ENCODE measurements at places on chromosomes 6 and 20.

DNA sequence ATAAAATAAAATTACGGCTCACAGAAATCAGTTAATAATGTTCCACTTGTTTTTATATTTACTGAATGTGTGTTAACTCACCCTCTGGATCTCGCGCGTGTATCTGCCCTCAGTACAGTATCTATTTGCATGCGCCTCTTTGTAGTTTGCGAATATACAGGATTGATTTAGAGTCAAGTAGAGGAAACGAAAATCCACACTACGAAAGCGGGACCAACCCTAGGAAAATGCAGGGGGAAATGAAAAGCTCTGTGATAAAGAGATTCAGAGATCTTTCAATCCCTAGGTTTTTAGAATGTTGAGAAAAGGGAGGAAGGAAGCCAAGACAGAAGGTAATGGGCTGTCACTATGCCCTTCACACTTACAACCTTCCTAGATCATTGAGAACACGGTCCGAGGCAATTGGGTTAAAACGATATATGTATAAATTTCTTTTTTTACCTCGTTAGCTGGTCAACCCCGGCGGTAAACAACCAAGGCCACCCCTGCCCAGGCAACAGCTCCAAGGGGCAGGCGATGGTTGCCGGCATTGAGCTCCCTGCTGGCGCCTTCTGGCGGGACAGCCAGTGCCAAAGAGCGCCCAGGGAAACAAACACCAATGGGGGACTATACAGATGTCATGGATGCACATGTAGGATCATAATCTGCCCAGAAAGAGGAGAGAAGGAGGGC lies 792 bp upstream of the FUT9 start:
- no peak for DNase-seq

DNA sequence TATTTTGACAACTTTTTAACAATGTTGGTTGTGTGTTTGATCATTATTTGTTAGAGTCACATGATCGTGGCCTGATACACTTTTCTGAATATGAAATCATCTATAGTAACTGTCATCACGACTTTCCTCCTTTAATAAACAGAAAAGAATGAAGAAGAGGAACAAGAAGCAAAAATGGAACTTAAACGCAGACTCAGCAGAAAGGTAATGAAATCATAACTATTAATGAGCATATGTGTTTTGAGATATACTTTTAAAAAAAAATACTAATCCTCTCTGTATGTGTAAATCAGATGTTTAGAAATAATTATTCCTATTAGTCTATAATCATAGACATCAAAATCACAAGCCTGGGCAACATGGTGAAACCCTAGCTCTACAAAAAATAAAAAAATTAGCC lies 60.1 kb upstream of the LTV1 start:
- DNase-seq, result no peak

GRCh38 chr6:104829183-104829958 lies 30.3 kb downstream of the HACE1 start:
- no peak for DNase-seq

- DNase-seq, result no peak
Observed at GRCh38 chr20:20894753-20895152, 182.3 kb upstream of the RALGAPA2 start.

- DNase-seq, result no peak
Observed at GRCh38 chr6:37845026-37845911, 25.7 kb downstream of the ZFAND3 start.

- DNase-seq, result no peak
Observed at GRCh38 chr6:67870321-67870720, 764.8 kb upstream of the ADGRB3 start.

GRCh38 chr20:16537918-16538317 lies 35.3 kb downstream of the KIF16B start:
- no peak for DNase-seq

- DNase-seq, result no peak
Observed at GRCh38 chr20:31977080-31977479, 9.1 kb downstream of the XKR7 start.

DNA sequence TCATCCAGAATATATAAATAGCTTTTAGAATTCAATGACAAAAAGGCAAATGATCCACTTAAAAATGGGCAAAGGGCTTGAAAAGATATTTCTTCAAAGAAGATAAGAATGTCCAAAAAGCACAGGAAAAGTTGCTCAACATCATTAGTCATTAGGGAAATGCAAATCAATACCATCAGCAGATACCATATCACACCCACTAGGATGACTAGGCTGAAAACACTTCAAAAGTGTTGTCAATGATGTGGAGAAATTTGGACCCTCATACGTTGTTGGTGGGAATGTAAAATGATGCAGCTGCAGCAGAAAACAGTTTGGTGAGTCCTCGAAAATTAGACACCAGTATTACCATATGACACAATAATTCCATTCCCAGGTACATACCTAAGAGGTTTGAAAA lies 303.6 kb upstream of the SLC35B3 start:
- DNase-seq, result no peak

DNA sequence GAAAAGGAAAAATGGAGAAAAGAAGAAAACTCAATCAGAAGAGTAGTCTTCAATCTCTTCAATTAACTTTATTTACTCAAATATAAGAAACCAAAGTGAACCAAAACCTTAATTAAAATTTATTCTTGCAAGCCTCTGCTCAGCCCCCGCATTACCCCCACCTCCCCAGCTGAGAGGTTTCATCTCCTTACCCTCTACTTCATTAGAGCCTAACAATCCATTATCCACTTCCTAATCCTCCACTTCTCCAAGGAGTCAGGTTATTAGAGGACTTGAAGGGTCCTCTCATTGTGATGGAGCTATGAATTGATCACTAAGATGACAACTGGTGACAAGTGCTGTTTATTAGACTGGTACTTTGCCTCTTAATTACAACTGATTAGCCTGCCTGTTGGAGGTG lies 956.5 kb downstream of the TFAP2A start:
- no peak for DNase-seq

GRCh38 chr20:33067806-33068205 lies 11.6 kb upstream of the BPIFB4 start:
- no peak for DNase-seq

- no peak for DNase-seq
Observed at GRCh38 chr6:146886587-146887446, 288.0 kb downstream of the ADGB start.

DNA sequence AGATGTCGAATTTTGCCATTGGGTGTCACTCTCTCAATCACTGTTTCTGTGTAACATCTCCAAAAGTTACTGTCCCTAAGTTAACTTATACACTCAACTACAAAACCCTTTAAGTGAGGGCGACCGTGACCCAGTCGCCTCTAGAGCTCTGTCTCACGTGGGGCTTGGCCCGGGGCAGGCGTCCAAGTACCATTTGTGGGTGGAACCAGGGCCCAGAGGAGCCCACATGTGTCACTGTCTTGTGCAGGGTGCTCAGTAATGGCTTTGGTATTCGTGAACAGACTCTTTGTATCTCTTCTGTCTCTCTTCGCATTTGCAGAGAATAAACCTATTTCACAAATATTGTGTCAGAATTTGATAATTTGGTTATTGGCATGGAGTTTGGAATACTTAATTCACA lies 109.9 kb upstream of the THBS2 start:
- no peak for DNase-seq

- peak; percentile 31 for DNase-seq
Observed at GRCh38 chr6:145247692-145248419, 487.5 kb downstream of the EPM2A start.

- DNase-seq, result no peak
Observed at GRCh38 chr6:45445364-45445748, 67.6 kb upstream of the SUPT3H start.

- peak; percentile 45 for DNase-seq
Observed at GRCh38 chr6:3561725-3562124, 104.9 kb upstream of the SLC22A23 start.

DNA sequence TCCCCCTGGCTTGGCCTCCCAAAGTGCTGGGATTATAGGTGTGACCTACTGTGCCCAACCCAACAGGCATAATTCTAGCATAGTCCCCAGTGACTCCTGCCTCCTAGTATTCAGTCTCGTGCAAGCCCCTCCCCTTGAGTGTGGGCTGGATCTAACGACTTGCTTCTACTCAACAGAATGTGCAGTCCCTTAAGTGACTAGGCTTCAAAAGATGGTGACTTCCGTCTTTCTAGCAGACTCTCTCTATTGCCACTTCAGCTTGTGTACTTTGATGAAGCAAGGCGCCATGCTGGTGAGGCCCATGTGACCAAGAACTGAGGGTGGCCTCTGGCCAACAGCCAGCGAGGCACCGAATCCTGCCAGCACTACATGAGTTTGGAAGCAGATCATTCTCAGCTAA lies 109.6 kb upstream of the TRAF3IP2 start:
- no peak for DNase-seq

DNA sequence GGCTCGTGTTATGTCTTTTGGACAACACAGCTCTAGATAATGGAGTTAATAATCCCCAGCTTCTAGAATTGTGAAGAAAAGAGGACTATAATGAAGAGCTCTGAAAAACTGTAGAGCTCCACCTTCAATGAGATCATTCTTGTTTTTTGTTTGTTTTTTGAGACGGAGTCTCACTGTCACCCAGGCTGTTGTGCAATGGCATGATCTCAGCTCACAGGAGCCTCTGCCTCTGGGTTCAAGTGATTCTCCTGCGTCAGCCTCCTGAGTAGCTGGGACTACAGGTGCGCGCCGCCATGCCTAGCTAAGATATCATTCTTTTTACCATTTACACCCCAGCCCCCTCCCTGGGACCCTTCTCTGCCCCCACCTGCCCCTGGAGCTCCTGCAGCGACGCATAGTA lies 36.6 kb downstream of the ERGIC3 start:
- DNase-seq, result no peak

DNA sequence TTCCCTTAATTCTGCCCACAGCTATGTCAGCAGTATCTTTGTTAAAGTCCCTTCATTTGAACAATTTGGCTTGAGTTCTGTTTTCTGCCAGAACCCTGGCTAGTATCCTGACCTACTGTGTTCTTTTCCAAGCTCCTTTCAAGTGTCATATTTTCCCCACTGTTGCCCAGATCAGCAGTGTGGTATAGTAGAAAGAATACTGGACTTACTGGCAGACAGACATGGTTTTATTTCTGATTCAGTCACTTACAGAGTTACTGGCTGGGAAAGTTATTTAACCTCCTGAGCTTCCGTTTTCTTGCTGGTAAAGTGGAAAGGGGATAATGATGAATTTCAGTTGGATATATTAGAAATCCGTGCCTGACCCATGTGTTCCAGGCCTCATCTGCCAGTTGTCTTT lies 39.8 kb upstream of the RAB23 start:
- DNase-seq, result no peak

- DNase-seq, result no peak
Observed at GRCh38 chr6:100372326-100373091, 92.2 kb downstream of the SIM1 start.

- peak; percentile 41 for DNase-seq
Observed at GRCh38 chr6:130324657-130325056, 41.2 kb upstream of the TMEM200A start.

DNA sequence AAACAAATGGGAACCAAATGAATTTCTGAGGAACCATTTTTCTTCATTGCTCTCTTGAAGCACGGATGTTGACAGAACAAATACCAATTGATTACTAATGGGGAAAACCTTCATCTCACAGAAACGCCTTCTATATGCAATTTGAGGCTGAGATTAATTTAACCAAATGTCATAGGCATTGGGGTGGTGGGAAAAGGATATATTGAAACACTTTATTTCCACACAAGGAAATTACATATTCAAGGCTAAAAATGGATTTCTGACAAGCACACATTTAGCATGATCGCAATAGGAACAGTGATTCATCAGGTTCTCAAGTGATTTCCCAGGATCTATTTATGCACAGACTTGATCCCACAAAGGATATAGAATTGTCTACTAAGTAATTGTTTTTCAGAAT lies 88.9 kb downstream of the COL12A1 start:
- no peak for DNase-seq

- DNase-seq, result no peak
Observed at GRCh38 chr6:142276256-142276655, 25.6 kb upstream of the ADGRG6 start.

GRCh38 chr6:47245745-47246371 lies 63.8 kb downstream of the TNFRSF21 start:
- DNase-seq, result no peak

GRCh38 chr6:93848031-93848742 lies 428.8 kb upstream of the EPHA7 start:
- DNase-seq, result no peak

DNA sequence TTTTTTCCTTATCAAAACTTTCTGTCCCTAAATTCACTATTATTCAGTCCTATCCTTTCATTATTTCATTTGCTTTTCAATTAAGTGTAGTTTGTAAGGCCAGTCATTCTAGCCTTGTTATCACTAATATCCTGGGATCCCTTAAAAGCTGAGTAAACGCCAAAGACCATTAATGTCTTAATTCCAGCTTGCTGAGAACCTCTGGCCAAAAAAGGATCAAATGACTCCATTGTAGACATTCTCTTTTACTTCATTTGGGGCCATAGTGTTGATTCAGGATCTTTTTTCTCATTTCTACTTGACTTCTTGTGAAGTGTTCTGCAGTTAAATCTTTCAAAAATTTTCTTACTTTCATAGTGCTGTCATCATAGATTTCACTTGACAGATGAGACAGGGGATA lies 379.7 kb downstream of the LAMA2 start:
- no peak for DNase-seq

- DNase-seq, result no peak
Observed at GRCh38 chr6:126086560-126086959, 100.2 kb downstream of the TRMT11 start.

GRCh38 chr6:57024775-57025174 lies 21.7 kb upstream of the KIAA1586 start:
- no peak for DNase-seq

DNA sequence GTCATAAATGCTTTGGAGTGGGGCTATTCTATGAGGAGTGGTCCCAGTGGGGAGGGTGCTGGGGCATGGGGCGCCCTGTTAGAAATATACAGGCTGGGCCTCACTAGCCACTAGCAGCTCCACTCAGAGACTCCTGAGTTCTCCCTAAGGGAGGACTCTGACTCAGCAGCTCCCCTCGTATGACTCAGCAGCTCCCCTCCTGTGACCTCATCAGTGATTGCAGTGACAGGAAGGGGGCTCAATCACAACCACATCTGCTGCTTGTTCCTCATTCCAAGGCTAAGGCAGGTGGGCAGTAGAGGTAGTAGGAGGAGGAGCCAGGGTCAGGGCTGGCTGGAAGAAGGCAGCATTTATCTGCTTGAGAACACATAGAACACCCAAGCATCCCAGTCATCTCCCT lies 73.7 kb downstream of the PRND start:
- peak; percentile 15 for DNase-seq

- no peak for DNase-seq
Observed at GRCh38 chr6:156268849-156269248, 508.3 kb upstream of the ARID1B start.
